ENCODE measurements at places on chromosomes 7 and 10.

DNA sequence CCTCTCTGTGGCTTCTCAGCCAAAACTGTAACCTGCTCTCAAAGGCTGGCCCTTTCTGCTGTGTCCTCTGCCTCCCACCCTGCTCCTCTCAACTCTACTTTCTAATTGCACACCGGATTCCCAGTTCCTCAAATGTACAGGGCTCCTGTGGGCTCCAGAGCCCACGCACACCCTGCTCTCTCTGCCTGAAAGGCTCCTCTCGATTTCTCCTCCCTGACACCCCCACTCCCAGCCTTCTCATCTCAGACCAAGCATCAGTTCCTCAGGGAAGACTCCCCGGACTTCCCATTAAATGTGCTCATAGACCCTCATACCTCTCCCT lies 111.7 kb upstream of the STEAP1B start:
- DNase-seq: no peak

DNA sequence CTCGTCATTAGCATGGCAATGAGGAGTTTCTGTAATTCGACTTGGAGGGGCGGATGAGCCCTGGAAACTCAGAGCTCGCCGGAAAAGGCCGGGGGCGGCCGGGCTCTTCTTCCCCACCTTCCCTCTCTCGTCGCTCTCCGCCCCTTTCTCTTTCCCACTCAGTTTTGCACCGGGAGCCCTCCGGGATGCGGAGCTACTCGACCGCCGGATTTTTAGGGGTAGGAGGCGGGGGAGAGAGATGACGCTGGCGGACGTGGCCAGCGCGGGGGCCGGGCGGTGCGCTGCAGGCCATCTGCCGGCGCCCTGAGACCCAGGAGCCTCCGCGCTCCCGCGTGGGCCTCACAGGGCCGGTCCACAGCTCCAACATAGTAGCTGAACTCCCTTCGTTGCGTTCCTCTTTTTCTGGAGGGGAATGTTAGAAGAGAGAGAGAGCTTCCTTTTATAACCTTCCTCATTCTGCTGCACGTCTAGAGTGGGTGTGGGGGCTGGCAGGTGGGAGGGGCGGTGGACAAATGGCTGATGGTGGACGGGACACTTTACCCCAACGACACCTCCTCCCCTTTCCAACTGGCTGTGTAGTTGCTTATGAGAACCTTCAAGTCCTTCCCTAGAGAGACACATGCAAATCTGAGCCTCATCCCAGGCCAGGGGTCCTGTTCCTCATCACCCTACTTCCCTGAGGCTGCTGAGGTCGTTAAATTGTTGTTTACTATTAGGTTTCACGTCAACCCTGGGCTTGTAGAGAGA lies 1.1 kb upstream of the HOXA1 start:
- DNase-seq: no peak

DNA sequence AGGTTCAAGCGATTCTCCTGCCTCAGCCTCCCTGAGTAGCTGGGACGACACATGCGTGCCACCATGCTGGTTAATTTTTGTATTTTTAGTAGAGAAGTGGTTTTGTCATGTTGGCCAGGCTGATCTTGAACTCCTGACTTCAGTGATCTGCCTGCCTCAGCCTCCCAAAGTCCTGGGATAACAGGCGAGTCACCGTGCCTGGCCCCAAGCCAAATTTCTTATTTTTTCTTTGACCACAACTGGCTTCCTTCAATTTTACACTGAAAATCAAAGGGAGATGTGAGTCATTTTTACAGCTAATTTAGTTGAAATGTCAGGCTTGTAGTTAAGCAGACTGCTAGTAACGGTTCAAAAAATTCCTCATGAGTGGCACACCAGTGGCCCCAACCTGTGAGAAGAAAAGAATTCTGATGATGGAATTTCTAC lies 7.8 kb downstream of the RNF216 start:
- no peak for DNase-seq

DNA sequence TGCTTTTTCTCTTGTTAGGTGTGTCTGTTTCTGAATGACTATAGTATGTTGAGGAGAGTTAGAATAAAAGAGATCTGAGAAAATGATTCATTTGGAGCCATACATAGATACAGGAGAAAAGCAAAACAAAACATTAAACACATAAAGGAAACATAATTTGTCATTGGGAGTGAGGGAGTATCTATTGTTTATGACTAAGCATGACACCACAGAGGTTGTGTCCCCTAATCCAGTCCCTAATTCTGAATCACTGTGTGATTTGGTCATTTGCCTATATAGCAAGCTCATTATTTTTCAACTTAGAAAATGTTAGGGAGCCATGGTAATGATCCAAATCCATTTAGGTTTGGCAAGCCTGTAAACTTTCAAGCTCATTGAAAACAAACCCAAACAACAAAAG lies 132.3 kb upstream of the BMPER start:
- no peak for DNase-seq

GRCh38 chr7:23298885-23299769 lies at the start of gene MALSU1:
Gene MALSU1 (plus strand): TSS chr7:23299339. CDS start chr7:23299353, 14 bp downstream.
- peak; percentile 99 for DNase-seq

Measured in lower leg skin (tissue), 4 donors.